A549 (cell line): ENCODE measurements at places on chromosomes 12 and 14.

DNA sequence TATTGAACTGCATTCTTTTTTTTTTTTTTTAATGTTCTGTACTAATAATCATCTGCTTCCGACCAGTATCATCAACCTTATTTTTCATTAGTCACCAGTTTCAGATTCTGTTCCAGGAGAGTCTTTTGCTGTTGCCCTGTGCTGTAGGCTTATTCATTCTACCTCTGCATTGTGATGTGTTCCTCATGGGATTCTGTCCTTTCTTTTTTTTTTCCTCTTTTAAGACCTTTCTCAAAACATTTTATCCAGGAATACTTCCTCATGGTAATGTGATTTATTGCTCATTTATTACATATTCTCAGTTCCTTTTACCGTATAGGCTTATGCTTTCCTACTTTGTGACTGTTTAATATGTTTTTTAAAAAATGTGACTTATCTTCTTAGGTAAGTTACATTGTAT lies 4.8 kb downstream of the NDUFA9 start:
- no peak for DNase-seq

GRCh38 chr12:86349196-86349595 lies 93.0 kb upstream of the MGAT4C start:
- no peak for DNase-seq

DNA sequence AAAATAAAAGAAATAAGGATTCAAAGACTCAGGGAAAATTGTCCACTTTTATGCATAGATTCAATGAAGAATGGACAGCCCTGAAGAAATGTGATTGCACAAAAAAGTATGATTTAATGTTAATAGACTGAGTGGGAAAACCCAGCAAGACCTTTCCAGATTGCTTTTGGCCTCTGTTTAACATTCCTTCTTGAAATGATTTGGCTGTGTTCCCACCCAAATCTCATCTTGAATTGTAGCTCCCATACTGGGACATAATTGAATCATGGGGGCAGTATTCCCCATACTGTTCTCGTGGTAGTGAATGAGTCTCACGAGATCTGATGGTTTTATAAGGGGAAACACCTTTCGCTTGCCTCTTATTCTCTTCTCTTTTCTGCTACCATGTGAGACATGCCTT lies 1316.9 kb upstream of the SEL1L start:
- DNase-seq: no peak

GRCh38 chr12:24850496-24850895 lies 98.4 kb downstream of the BCAT1 start:
- no peak for DNase-seq
